ENCODE measurements at places on chromosomes 13 and 19.

GRCh38 chr13:108368250-108368905 is 98.9 kb downstream of the TNFSF13B start:
- no peak for ATAC-seq

DNA sequence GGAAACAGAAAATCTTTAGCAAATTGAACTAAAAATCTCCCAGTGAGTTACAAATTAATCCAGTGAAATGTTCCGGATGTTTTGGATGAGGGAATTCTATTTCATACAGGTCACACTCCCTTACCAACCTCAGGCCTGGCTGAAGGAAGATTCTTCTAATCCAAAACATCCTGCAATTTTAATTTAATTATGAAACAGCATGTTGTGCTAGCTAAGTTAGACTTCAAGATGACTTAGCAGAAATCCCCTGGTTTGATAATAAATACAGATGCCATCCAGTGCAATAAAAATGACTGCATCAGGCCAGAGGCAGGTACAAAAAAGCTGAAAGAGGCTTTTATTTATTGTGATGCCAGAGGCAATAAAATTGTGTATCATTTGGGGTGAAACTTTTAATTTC is 96.7 kb upstream of the CLDN10 start:
- ATAC-seq = no peak

GRCh38 chr19:30671367-30671619 is 299.1 kb downstream of the ZNF536 start:
- no peak for ATAC-seq

DNA sequence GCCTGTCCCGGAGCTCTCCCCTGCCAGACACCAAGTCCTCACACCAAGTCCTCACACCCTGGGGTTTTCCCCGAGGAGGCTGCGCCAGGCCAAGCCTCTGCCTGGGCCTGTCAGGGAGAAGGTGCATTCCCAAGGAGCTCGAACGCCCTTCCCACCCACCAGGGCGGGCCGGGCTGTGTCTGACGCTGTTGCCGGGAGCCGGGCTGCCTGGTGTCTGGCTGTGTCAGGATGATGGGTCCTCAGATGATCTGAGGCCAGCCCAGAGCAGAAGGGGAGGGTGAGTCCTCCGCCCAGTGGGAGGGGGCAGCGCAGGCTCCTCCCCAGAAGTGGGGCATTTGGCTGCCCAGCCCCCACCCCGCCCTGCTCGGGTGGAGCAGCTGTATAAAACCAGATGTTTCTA is 2.3 kb upstream of the HAS1 start:
- ATAC-seq = no peak

GRCh38 chr13:79803989-79804388 is 323.0 kb downstream of the NDFIP2 start:
- ATAC-seq = no peak

DNA sequence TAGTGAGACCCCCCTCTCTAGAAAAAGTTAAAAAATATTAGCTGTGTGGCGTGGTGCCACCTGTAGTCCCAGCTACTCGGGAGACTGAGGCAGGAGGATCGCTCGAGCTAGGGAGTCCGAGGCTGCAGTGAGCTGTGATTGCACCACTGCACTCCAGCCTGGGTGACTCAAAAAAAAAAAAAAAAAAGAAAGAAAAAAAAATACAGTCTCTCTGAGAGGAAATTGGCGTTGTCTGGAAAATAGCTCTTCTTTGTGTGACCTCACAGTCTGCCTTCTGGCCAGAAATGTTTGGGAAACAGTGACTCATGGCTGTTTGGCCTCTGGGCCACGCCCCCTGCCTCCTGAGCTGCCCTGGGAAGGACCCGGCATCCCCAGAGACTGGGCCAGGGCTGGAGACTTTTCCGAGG is 10.7 kb downstream of the MARCHF2 start:
- ATAC-seq = no peak

DNA sequence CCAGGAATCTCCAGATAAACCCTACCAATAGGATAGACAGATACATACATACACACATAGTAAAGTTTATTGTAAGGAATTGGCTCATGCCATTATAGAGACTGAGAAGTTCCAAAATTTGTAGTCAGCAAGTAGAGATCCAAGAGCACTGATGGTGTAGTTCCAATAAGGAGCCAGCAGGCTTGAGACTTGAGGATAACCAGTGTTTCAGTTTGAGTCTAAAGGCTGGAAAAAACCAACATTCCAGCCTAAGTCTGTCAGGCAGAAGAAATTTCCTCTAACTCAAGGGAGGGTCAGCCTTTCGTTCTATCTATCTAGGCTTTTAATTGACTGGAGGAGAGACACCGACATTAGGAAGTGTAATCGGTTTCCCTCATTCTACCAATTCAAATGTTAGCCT is 110.2 kb upstream of the TSHZ3 start:
- no peak for ATAC-seq

DNA sequence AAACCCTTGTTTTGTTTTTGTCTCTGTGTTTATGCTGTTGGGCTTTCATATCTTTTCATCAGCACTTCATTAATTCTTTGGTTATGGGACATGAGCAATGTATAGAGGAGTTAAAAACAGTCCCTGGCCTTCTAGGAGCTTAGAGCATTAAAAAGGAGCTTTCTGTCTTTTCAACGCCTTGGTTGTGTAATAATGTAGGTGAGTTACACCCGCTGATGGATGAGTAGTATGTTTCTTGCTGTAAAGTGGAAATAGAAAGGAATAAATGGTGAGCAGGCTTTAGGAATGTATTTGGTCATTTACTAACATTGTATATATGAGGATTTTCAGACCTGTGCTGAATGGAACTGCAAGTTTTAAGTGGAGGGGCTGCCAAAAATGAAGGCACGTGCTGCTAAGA is 121.5 kb upstream of the RNF113B start:
- ATAC-seq = no peak

- ATAC-seq = no peak
Measured at GRCh38 chr13:108795841-108796240, 166.4 kb downstream of the MYO16 start.

- no peak for ATAC-seq
Measured at GRCh38 chr19:13025819-13026456, 30.7 kb downstream of the NFIX start.

DNA sequence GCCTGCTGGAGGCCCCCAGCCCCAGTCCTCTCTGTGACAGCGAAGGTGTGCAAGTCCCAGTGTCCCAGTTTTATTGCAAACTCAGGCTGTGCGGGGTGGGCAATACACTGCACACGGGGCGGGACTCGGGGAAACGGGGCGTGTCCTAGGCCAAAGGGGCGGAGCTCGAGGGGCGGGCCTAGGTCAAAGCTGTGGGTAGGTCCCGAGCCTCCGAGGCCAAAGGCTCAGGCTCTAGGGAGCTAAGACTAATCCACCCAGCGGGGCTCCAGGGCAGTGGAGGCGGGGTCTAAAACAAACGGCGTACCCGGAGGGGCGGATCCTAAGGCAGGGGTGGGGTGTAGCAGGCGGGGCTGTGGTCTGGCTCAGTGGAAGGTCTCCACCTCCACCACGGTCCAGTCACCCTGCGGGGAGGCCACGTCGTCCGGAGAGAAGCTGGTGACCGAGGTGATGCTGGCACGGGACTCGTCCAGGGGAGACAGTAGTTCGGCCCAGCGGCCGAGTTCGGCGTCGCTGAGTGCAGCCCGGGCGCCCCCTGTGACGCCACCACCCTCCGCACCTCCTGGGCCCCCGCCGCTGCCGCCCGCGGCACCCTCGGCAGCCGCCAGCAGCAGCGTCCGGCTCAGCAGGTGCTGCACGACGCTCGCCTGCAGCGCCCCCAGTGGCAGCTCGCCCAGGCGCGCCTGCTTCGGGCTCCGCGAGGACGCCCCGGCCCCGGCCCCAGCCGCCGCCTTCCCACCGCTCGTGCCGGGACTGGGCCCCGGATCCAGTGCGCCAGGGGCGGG is 5.3 kb downstream of the PRR36 start:
- peak; percentile 84 for ATAC-seq
